ENCODE measurements at places on chromosomes 1 and 21. TPM values are rescaled to one million over a fixed set of nuclear protein-coding genes. Genes with fewer than 3 reads are reported as not detected.

The PODN gene
- polyA plus RNA-seq = 224 TPM

The SPOCD1 gene
- 5.7 TPM for polyA plus RNA-seq

DNA sequence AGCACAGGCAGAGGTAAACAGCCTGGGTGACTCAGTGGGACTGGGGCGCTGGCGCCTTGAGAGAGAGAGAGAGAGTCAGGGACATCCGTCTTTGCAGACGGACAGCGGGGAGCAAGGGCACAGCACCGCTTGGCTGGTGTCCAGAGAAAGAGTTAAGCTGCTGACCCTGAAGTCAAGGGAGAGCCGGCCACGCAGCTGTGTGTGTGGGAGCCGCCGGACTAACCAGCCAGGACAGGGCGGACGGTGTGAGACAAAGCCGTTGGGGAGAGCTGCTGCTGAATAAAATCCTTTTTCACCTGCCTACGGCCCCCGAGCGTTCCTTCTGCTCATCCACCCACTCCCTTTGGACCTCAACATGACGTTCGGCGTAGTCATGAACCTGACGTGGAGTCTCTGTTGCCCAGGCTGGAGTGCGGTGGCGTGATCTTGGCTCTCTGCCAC, 14.5 kb downstream of the CFAP74 start:
- DNase-seq = no peak

The MATN1 gene
- polyA plus RNA-seq = 0.24 TPM

DNA sequence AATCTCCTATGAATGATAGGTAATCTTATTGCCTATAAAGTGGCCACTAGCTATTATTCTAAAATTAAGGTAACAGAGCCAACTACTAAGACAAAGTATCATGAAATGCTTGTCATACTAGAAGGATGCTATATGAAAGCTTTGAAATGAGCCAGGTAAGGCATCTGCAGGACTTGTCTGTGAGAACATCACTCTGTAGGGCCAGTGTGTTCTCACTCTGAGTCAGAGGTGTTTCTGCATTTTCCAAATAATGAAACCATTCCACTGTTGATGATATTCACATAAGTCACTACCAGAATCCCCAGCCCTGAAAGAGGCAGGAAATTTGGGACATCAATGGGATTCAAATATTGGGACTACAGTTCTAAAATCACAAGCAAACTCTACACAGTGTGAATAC, 25.8 kb upstream of the GBP5 start:
- DNase-seq = no peak

The LCE6A gene
- polyA plus RNA-seq = not detected

The FBXO42 gene
- 28.2 TPM for polyA plus RNA-seq

GRCh38 chr1:94606471-94606870, 64.9 kb upstream of the F3 start:
- no peak for DNase-seq

The GPR153 gene
- polyA plus RNA-seq = 12.9 TPM

GRCh38 chr1:230291731-230292620, 134.2 kb downstream of the PGBD5 start:
- no peak for DNase-seq

The CD1B gene
- polyA plus RNA-seq = 0.09 TPM

The ST3GAL3 gene
- 25.4 TPM for polyA plus RNA-seq

GRCh38 chr1:113297749-113298148, 92.6 kb upstream of the MAGI3 start:
- no peak for DNase-seq

The EVI5 gene
- 8.2 TPM for polyA plus RNA-seq

DNA sequence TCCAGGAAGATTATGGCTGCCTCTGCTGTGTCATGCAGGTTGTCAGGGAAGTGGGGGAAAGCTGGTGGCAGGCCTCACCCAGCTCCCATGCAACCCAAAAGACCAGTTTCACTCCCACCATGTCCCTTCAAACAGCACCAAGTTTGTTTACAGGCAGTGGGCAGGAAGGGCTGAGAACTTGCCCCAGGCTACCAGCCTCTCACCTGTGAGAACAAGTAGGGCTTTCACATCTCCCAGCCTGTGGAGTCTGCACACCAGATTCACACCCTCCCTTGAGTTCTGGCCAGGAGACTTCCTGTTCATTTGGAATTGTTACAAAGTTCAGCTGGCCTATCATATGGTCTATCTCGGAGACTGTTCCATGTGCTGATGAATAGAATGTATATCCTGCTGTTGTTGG, 27.8 kb downstream of the RPAP2 start:
- no peak for DNase-seq

GRCh38 chr1:17181781-17182464, 23.0 kb upstream of the PADI1 start:
- DNase-seq = no peak

- no peak for DNase-seq
These were observed 2.9 kb downstream of the CCDC30 start for GRCh38 chr1:42466030-42466429.

GRCh38 chr1:51839094-51839493, 39.4 kb downstream of the NRDC start:
- no peak for DNase-seq

GRCh38 chr1:23568608-23569383, 9.5 kb upstream of the ID3 start:
- DNase-seq = no peak

GRCh38 chr1:185425163-185425562, 108.1 kb upstream of the IVNS1ABP start:
- no peak for DNase-seq

DNA sequence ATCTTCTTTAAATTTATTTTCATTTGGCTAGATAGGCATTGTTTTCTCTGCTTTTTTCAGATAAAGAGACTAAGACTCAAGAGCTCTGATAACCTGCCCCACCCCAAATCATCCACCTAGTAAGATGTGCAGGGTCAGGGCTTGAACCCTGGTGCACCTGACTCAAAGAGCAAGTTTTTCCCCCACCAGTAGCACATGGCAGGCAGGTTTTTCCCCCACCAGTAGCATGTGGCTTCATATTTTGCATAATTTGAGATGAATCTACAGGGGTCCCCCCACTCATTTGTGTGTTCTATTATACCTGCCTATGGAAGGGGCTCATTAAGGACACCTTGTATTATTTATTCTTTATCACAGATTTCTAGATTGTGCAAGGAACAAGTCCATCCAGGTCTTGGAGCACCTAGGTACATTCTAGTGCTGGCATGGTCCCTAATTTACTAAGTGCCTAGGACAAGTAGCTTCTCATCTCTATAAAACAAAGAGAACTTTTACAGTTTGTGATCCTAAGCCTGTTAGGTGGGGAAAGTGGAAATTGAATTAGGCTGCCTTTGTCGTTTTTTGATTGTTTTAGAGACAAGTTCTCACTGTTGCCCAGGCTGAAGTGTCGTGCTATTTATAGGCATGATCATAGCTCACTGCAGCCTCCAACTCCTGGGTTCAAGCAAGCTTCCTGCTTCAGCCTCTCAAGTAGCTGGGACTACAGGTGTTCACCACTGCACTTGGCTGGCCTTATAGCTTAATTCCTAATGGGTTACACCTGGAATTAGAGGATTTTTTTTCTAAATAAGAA, 13.2 kb upstream of the CTSE start:
- DNase-seq = no peak

- DNase-seq = no peak
These were observed 56.9 kb upstream of the ATP2B4 start for GRCh38 chr1:203569490-203570318.

DNA sequence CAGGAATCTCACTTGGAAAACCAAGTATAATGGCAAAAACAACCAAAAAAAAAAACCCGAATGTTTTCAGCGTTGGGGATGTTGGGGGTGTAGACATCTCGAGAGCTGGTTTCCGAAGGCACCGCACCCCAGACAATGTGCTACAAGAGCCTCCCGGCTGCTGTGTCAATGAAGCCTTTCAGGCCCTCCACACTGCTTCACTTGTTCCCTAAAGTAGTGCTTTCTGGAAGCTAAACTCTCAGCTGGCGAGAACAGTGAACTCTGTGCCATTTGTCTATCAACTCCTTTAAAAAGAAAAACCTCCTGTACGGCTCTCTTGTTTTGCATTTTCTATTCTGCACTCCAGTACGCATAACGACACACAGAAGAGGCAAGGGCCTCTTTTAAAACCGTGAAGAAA, 32.5 kb downstream of the PLEKHO1 start:
- DNase-seq = no peak

DNA sequence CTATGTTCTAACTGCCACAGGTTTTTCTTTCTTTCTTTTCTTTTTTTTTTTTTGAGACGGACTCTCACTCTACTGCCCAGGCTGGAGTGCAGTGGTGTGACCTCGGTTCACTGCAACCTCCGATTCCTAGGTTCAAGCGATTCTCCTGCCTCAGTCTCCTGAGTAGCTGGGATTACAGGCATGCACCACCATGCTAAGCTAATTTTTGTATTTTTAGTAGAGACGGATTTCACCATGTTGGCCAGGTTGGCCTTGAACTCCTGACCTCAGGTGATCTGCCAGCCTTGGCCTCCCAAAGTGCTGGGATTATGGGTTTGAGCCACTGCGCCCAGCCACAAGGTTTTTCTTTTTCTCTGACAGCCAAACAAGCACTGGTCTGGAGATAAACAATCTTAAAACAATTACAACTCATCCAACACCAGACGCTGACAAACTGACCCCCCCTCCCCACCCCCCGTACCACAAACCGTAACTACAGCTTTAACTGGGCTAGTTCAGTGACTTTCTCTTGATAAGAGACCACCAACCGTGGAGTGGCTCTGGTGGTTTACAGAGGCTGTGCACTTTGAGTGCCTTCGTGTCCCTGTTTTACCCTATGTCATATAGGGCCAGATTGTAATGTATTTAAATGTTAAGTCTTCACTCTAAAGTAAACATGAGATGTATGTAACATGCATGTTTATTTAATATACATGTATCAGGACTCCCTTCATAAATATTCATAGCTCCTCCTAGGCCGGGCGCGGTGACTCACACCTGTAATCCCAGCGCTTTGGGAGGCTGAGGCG, 19.5 kb upstream of the PUM1 start:
- DNase-seq = no peak

Data from urinary bladder (tissue), 4 donors.